NCI-H1105 (cell line): ENCODE measurements at places on chromosomes 13 and 19.

DNA sequence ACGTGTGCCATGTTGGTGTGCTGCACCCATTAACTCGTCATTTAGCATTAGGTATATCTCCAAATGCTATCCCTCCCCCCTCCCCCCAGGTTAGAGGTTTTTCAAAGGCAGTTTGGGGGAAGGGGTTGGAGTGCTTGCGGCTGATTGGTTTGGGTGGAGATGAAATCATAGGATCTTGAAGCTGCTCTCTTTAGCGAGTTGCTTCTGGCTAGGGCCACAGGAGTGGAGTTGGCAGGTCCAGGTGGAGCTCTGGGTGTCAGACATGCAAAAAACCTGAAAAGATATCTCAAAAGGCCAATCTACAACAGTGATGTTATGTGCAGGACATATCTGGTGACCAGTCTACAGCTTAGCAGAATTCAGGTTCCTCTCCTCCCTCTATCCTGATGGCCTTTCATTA lies 32.6 kb upstream of the CXCL17 start:
- no peak for DNase-seq

DNA sequence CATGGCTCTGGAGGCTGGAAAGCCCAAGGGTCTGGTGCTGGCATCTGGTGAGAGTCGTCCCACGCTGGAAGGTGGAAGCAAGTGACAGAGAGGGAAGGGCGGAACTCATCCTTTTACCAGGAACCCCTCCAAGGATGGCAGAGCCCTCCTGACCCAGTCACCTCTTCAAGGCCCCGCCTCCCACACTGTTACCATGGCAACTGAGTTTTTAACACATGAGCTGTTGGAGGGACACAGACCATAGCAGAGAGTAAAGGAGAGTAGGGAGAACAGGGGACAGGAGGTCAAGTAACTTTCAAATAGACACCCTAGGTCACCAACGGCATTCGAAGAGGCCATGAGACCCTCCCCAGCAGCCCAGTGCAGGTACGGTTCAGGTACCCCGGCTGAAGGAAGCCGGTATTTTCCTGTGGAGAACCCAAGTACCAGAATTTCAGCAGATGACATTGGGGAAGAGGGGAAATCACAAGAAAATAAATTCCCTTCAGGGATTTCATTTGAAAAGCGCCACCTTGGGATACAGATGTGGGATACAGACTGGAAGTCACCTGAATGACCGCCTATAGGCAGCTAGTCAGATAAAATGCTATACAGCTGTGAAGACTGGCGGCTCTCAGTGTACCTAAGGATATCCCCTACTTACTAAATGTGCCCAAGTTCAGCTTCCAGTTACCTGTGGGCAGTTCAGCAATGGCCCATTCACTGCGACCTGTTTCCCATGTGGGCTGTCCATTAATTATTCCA lies 8.0 kb downstream of the IL17D start:
- DNase-seq, result no peak

DNA sequence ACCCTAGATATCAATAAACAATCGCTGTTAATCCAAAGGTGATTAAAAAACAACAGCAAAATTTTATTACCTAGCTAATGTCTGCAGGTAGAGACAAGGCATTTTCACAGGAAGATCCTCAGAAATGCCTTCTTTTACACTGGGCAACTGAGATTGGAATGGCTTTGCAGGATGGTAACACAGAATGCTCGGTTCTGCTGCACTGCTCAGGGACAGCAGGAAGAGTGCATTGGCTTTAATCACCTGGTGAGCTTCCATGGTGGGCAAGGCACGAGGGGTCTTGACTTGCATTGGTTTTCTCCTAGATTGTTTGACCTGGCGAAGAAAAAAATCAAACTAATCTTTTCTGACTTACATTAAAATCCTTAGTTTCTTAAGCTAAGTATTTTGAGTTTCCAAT lies 68.3 kb upstream of the FBXL3 start:
- DNase-seq, result no peak

DNA sequence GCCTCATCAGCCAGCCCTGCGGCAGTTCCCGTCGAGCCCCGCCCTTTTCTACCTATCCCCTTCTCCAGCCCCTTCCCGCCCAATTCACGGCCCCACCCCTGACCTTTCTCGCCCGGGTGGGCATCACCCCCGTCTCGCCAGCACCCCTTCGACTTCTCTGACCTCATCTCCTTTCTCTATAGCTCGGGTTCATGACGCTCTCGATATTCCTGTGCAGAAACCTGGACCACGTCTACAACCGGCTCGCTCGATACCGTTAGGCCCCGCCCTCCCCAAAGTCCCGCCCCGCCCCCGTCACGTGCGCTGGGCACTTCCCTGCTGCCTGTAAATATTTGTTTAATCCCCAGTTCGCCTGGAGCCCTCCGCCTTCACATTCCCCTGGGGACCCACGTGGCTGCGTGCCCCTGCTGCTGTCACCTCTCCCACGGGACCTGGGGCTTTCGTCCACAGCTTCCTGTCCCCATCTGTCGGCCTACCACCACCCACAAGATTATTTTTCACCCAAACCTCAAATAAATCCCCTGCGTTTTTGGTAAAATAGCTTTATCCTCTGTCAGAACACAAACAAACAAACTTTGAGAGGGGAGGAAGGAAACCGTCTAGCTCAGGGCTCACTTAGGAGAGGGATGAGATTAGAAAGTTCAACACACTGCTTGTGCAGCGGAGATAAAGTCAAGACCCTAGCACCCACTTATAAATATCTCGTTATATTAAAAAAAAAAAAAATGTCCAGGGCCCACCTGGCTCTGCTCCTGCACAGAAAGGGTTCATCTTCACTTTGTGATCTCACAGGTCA lies 5.1 kb downstream of the CD37 start:
- peak; percentile 72 for DNase-seq

DNA sequence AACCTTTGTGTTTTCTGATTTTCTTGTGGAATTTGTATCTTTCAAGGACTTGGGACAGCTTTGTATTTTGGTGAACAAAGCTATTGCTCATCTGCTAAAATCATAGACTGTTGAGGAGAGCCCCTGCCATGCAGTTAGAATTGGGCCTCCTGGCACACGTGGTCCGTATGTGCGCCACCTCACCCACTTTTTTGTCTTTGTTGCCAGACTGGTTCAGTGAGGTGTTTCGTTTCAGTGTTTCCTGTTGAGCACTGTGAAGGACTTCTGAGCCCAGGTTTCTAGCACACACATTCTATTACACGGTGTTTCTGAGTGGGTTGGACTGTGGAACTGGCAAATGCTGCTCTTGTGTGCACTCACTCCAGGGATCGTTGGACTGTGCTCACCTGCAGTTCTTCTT lies 37.6 kb upstream of the RNF113B start:
- no peak for DNase-seq

DNA sequence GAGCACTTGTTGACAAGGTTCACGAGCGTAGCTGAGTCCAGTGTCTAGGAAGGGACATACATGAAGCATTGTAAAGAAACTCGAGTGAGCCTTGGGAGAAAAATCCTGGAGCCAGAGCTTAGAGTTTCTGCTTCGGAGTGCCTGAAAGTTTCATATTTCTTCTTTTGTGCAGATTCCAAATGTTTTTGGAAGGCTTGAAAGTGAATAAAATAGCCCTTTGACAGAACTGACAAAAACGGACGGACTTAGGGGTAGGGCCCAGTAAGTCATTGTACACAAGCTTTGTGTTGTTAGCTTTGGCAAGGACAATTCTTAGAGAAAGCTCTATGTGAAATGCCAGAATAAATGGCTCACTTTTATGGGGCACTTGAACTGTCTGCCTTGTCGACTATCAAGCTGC lies 2.8 kb downstream of the RNF113B start:
- DNase-seq, result no peak

DNA sequence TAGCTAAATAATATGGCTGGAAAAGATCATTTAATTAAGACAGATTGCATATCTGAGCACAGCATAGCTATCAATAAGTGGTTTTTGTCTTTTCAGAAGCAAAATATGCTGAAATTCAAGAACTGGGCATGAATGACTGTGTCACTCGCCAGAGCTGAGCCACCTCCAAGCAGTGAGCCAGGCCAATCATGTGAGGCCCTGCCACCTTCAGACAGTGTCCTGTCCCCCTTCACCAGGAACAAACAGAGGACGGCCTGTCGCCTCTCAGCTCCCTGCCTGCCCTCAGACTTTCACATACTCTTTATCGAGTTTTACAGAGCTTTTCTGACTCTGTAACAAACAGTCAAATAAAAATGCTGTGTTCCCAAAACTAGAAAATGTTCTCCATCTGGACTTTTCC lies 171.0 kb upstream of the TSC22D1 start:
- DNase-seq, result no peak

DNA sequence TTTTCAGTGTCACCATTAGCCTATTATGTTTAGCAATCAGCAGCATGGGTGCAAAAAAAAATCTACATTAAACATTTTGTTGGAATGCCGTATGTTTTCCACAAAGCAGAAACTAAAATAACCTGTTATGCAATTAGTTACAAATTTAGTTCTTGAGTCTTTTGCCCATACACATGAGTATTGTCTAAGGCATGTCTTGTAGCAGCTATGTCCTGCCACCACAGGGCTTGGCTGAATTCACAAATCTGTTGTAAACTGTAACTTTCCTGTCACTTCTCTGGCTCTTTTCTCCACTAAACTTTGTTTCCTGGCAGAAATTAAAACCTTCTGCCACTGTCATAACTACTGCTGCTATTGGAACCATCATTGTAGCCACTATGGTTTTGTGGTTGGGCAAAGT lies 277.9 kb upstream of the SPRY2 start:
- no peak for DNase-seq
